AML-193 (cell line): ENCODE measurements at places on chromosomes 5 and 9.

DNA sequence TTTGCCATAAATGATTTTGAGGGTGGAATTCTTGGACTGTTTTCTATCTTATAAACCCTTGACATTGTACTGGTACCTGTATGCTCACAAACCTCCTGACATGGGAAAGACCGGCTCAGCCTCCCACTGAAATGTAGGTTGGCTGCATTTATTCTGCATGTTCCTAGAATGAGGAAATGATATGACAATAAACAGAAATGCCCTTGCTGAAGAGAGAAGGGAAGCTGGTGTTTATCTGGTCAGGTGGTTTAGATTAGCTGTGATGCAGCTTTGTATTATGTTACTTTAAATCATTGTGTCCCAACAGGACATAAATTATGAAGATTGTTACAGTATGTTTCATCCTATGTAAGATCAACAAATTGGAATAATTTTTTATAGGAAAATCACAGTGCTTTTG lies 23.1 kb upstream of the CATSPER3 start:
- no peak for DNase-seq

DNA sequence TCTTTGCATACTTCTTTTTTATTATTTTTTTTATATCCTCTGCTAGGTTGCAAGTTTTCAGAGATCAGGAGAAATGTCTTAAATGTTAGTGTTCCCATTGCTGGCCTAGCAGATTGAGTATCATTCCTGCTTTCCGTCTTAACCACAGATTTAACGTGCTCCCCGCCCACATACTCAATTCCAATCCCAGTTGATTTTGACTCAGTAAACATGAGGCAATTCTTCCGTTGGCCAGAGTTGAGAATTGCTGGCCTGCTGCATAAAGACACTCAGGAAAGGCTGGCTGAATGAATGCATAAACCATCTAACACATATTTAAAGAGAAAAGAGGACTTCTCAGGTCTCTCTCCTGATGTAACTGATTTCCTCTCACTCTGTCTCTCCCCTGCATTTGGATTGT lies 46.8 kb upstream of the PLPP6 start:
- no peak for DNase-seq

DNA sequence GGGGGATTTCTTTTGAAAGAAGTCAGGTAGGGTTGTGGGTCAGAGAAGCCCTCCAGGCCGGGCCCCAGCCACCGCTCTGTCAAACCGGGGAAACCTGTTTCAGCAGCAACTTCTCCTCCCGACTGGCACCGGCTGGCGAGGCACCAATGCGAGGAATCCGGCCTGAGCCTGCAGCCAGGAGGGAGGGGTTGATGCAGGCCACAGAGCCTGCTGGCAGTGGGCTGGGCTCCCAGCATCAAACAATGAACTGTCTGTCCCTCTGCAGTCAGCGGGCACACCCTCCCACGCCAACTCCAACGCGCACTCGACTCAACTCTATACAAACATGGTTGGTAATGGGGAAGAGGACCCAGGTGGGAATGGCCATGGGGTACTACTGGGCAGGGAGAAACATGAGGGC lies 12.1 kb downstream of the PCDH1 start:
- no peak for DNase-seq

GRCh38 chr9:86176468-86176867 lies 77.1 kb upstream of the GOLM1 start:
- DNase-seq: no peak

DNA sequence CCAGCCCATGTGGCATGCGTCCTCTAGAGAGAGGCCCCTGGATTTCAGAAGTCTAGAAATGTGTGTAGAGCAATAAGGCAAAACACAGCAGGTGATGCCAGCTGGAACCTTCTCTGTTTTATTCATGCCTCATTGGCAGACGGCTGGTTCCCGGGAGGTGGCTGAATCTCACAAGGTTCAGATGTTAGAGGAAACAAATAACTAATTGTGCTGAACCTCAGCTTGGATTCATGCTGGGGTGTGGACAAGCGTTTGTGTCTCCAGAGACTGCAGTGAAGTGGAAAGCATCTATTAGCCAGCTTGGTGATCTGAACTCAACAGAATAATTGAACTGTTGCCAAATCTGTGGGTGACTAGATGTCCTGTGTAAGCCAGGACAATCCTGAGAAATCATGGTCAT lies 131.1 kb upstream of the NR4A3 start:
- DNase-seq: no peak

GRCh38 chr9:125545845-125546244 lies 161.2 kb downstream of the MAPKAP1 start:
- no peak for DNase-seq

GRCh38 chr5:61995486-61995885 lies 310.5 kb upstream of the KIF2A start:
- no peak for DNase-seq

DNA sequence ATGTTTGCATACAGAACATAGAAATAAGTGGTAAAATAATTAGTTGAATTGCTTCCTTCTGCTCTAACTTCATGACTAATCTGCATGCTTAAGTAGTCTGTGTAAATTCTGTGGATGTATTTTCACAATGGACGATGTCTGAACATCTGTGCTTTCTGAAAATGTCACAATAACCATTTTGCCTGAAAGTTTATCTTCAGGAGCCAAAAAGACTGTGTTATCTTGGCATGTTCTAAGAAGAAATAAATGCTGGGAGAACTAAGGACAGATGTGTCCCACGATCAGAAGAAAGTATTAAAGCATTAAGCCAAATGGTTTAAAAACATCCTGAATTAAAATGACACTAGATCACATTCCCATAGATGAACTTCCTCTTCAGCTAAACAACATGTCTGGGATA lies 397.6 kb downstream of the SPOCK1 start:
- DNase-seq: no peak

DNA sequence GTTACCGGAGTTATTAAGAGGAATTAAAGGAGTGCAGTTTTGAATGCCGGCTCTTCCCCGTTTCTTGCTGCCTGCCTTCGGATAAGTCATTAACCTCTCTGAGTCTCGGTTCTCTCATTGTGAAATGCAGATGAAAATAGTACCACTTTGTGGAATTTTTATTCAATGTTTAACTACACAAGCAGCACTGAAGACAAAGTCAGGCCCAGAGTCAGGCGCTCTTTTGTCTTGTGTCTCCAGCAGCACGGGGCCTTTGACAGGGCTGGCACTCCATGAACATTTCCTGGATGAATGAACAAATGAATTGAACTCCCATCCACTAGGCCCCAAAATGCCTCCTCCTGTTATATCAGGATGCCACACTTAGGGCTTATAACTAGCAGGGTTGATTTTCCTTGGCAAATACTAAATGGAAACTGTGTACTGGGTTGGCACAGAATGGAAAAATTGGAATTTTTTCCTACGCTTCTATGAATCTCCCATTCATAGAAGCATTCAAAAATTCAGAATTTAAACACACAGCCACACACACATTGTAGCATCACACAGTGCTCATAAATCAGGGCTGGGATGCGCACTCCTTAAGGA lies 332.8 kb downstream of the MLLT3 start:
- DNase-seq: no peak

DNA sequence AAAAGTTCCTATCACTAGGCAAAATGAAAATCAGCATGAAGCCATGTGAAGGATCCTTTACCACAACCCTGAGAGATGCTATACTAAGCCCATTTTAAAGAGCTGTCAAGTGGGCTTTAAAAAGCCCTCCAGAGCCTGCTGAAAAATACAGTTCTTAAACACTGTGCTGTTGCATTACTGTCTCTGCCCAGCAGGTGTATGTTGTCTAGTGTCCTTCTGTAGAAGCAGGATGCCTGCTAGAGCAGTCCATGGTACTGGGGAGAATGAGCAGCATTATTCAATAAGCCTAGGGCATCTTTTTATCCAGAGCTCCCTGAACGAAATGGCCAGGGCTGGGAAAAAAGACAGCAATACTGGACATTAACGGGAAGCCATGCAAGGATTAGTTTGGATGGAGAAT lies 126.2 kb upstream of the PLCXD3 start:
- DNase-seq: no peak

- no peak for DNase-seq
These were observed 406.6 kb downstream of the MAT2B start for GRCh38 chr5:163912046-163912445.

DNA sequence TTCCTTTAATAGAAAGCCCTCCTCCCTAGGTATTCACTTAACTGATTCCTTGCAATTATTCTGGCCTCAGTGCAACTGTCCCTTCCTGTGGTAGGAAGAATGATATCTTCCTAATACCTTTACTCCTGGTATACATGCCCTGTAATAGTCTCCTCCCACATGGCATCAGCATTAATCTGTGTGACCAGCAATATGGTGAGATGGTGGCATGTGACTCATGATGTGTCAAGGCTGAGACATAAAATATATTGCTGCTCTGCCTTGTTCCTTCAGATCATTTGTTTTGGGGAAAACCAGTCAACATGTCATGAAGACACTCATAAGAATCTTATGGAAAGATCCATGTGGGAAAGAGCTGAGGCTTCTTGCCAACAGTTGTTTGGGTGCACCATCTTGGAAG lies 149.1 kb upstream of the TRPM3 start:
- no peak for DNase-seq

- no peak for DNase-seq
These were observed 108.5 kb downstream of the EBF1 start for GRCh38 chr5:158990979-158991775.
